Pulmonary artery endothelial cell (primary cell): ENCODE measurements at places on chromosomes 2 and 18. TPM values are rescaled to one million over a fixed set of nuclear protein-coding genes. Genes with fewer than 3 reads are reported as not detected.

DNA sequence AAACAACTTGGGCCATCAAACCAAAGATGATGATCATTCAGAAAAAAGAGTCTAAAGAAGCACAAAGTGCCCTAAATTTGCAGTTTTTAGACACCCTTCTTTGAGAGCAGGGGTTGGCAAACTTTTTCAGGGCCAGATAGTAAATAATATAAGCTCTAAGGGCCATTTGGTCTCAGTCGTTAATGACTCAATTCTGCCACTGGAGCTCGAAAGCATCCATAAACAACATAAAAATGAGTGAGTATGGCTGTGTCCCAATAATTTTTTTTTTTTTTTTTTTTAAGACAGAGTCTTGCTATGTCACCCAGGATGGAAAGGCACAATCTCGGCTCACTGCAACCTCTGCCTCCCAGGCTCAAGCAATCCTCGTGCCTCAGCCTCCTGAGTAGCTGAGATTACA, 152.3 kb downstream of the DTNB start:
- no peak for DNase-seq

DNA sequence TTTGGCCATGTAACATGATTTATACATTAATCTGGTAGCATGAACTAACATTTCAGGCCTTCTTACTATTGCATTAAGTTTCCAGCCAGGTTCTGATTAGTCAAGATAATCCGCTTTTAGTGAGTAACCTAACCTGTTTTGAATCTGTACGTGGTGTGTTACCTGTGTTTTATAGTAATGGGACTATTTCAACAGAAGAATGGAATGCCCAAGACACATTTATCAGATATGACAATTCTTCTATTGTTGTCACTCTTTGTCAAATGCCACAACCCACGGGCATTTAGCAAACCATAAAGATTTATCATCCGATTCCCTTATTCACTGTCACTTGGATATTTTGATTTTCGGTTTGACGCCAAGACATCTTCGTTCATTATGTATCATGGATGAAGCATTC, 117.9 kb downstream of the ETAA1 start:
- DNase-seq: no peak

- DNase-seq: no peak
Observed at GRCh38 chr18:59649591-59649990, 47.6 kb downstream of the CCBE1 start.

GRCh38 chr2:45712570-45712969, 61.1 kb downstream of the PRKCE start:
- DNase-seq: no peak

GRCh38 chr2:169026056-169026455, 5.1 kb downstream of the ABCB11 start:
- no peak for DNase-seq

DNA sequence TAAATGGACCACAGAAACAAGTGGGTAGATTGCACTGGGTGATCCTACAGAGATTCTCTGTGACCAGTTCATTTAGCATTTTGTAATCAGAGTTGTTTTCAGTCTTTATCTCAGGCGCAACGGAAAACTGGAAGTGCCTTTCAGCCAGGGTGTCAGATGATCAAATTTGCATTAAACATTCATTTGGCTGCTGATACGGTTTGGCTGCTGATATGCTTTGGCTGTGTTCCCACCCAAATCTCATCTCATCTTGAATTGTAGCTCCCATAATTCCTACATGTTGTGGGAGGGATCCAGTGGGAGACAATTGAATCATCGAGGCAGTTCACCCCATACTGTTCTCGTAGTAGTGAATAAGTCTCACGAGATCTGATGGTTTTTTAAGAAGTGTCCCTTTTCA, 1396.1 kb upstream of the TMEFF2 start:
- DNase-seq: no peak

- no peak for DNase-seq
Observed at GRCh38 chr2:177052471-177052870, 160.1 kb upstream of the HNRNPA3 start.

DNA sequence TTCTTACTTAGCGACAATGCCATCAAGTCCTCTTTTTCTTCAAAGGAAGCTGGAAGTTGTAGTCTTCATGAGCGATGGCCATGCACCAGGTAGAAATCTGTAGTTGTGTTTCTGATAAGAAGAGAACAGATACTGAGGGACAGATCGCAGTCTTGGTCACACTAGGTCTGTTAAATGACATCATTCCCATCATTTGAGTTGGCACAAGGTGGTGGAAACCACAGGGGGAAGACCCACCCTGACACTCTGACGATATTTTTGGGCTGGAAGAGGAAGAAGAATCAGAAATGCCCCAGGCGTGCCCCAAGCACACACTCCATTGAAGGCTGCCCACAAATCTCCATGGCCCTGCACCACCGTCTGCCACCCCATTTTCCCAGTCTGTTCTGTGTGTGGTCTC, 89.0 kb upstream of the BOD1L2 start:
- no peak for DNase-seq

GRCh38 chr2:27255660-27256059, 7.2 kb downstream of the SLC30A3 start:
- DNase-seq: no peak

DNA sequence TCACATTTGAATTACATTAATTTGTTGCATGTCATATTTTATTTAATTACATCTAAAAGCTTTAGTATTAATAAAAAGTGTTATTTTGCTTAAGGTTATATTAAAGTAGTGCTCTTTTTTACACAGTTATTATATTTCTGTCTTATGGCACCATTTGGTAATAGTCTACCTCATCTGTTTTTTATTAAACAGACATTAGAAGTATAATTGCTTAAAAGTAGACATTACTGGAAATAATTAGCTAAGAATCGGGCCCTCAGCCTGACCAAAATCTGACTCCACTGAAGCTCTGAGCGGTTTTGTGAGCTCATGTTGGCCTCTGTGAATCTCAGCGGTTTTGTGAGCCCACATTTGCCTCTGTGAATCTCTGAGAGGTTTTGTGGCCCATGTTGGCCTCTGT, 102.5 kb upstream of the SNTG2 start:
- DNase-seq: no peak

Gene REG1B
- not detected in 2 replicates for total RNA-seq

Gene PLGLB1
- 0.26 and 0.28 TPM in 2 replicates for total RNA-seq

Gene LBH
- 2.4 and 3.4 TPM in 2 replicates for total RNA-seq
